CD14-positive monocyte (primary cell): ENCODE measurements at places on chromosomes 12 and 14. TPM values are rescaled to one million over a fixed set of nuclear protein-coding genes. Genes with fewer than 3 reads are reported as not detected.

DNA sequence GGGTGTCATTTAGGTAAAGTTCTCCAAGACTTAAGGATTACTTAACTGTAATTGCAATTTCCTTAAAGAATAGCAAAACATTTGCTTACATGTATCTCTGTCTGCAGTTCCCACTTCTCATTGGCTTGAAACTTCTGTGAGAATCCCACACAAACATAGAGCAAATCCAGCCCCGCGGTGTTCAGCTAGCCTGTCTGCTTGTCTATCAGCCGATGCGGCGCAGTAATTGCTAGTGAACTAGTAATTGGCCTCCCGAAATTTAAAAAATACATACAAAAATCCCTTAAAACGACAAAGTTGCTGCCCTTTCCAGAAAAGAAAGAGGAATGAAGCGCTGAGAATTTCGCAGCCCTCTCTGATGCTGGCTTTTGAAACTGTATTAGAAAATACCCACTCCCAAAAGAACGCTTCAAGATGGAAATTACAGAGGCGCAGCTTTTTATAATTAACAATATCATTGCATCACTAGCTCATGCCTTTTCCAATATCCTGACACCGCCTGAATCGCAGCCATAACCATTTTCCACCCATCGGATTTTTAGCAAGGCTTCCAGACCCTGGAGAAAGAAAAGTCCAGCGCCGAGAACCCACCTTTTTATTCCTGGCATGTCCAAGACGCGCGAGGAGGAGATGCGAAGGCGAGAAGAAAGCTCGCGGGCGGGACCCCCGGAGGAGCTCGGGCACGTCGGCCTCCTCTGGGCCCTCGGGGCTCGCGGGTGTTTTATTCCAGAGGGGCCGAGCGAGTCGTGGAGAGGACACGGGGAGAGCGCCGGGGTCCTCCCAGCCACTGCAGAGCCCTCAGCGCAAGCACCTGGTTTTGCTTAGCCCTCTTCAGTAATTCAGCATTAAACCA, 646 bp downstream of the FBLN5 start:
- H3K27ac ChIP-seq: no peak overlapping the region
- no peak for DNase-seq
- peaks cover 16% of the 10 kb centered on the region for H3K27me3 ChIP-seq
- H3K4me1 ChIP-seq: peaks cover 18% of the 10 kb centered on the region
- no peaks in the 10 kb centered on the region for H3K36me3 ChIP-seq

DNA sequence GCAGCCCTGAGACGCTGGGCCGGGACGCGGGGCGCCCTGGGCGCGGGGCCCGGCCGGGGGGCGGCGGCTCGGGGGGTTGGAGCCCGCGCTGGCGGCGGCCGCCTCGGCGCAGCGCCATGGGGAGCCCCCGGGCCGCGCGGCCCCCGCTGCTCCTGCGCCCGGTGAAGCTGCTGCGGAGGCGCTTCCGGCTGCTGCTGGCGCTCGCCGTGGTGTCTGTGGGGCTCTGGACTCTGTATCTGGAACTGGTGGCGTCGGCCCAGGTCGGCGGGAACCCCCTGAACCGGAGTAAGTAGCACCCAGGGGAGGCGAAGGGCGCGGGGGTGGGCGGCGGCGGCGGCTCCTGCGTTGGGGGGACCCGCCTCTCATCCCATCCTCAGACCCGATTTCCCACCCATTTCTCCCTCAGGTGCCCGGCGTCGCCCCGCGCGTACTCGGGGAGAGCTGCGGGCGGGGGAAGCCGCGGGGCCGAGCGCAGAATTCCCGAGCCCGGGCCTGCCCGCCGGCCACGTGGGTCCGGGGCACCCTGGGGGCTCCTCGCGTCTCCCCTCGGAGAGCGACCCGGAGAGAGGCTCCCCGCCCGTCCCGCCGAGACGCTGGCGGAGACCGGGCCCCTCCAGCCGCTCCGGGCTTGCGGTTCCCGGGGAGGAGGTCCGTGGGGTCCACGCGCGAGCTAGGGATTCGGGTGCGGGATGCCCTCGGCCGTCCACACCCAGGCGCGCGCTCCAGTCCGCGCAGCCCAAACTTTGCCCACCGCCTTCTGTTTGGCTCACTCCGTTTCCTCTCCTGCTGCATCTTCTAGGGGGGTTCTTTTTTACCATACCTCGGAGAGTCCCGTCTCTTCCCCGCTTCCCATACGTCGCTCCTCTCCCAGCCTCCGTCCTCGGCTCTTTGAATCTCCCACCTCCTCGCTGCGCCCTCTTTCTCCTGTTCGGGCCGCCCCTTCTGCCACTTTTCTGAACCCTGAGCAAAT, 807 bp downstream of the B4GALNT3 start:
- peak overlapping the region; percentile 36 for H3K4me3 ChIP-seq
- H3K27me3 ChIP-seq: peaks cover 48% of the 10 kb centered on the region

- H3K27me3 ChIP-seq: no peaks in the 10 kb centered on the region
- no peak overlapping the region for H3K27ac ChIP-seq
- no peaks in the 10 kb centered on the region for H3K36me3 ChIP-seq
- no peak for DNase-seq
- H3K4me3 ChIP-seq: no peak overlapping the region
Observed at GRCh38 chr12:130948751-130949150, 5.0 kb upstream of the ADGRD1 start.

- no peak overlapping the region for H3K27ac ChIP-seq
- H3K4me3 ChIP-seq: no peak overlapping the region
- peaks cover 33% of the 10 kb centered on the region for H3K4me1 ChIP-seq
- no peaks in the 10 kb centered on the region for H3K36me3 ChIP-seq
Observed at GRCh38 chr12:111828338-111828979, 13.6 kb upstream of the MAPKAPK5 start.

DNA sequence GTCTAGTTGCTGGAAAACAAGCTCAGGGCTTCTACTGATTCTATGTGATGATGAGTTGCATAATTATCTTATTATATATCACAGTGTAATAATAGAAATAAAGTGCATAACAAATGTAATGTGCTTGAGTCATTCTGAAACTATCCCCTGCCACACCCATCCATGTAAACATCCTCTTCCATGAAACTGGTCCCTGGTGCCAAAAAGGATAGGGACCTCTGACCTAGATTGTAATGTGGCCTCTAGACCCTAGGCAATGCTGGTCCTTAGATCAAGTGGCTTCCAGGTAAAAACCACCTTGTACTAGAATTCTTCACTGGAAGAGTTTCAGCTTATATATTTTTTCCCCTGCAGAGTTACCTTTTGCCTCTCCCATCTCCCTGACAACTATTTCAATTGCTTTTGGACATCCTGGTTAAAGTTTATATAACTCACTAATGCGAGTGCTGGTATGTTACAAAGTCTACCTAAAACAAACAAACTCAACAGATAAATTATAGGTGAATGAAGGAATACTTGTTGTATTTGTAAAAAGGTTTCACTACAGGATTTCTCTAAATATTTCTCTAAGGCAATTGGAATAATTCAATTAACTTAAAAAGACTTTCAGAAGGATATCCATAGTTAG, 462.5 kb downstream of the NAV3 start:
- no peaks in the 10 kb centered on the region for H3K36me3 ChIP-seq
- H3K27ac ChIP-seq: no peak overlapping the region
- no peaks in the 10 kb centered on the region for H3K4me1 ChIP-seq
- DNase-seq: no peak
- H3K4me3 ChIP-seq: no peak overlapping the region

DNA sequence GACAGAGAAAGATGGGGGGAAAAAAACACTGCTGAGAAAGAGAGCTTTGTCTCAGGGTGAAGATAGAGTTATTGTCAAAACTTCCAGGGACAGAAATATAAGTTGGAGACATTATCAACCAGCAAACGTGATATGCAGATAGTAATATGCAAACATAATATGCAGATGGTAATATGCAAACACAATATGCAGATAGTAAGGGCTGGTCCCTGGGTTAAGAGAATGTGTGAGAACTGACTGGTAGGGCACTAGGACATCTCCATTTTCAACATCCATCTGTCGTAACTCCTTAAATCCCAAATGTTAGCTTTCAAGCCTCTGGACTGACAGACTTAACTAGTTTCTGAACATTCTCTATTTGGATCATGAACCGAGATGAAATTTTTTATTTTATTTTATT, 32.2 kb downstream of the SNRPF start:
- no peaks in the 10 kb centered on the region for H3K27me3 ChIP-seq
- H3K4me1 ChIP-seq: no peaks in the 10 kb centered on the region
- DNase-seq: no peak

DNA sequence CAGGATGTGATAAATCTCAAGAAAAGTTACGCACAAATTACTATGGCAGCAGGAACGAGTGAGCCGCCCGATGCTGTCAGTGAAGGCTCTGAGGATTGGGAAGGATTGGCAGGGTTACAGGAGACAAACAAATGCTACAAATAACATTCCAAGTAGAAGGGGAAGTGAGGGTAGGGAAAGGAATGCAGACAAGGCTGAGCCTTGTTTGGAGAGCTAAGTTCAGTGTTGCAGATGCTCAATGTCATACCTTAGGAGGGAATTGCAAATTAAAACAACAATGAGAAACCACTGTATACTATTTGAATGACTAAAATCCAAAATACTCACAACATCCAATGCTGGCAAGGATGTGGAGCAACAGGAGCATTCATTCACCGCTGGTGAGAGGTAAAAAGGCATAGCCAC, 1.3 kb downstream of the CLEC9A start:
- no peaks in the 10 kb centered on the region for H3K27me3 ChIP-seq
- H3K36me3 ChIP-seq: no peaks in the 10 kb centered on the region
- H3K4me3 ChIP-seq: no peak overlapping the region
- peaks cover 31% of the 10 kb centered on the region for H3K4me1 ChIP-seq

GRCh38 chr12:114757684-114758325, 73.8 kb upstream of the TBX3 start:
- no peaks in the 10 kb centered on the region for H3K36me3 ChIP-seq
- H3K27ac ChIP-seq: no peak overlapping the region
- H3K4me1 ChIP-seq: no peaks in the 10 kb centered on the region
- no peaks in the 10 kb centered on the region for H3K27me3 ChIP-seq
- DNase-seq: no peak
- no peak overlapping the region for H3K4me3 ChIP-seq

DNA sequence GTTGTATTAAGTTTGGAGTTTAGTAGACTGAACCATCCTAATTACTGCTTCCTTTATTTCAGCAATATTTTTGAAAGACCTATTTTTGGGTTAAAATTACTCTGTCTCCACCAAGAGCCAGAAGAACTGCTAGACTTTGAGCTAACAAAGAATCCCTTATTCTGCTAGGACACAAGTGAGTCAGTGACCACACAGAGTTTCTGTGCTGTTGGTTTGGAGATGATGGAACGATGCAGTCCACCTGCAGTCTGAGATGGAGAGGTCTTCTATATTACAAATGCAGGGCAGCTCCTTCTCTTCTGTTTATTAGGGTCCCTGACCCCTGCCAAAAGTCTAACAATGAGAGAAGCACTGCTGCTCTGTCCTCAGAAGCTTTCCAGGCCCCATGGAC, 6.7 kb upstream of the STXBP6 start:
- no peaks in the 10 kb centered on the region for H3K4me1 ChIP-seq
- no peak overlapping the region for H3K27ac ChIP-seq
- DNase-seq: no peak
- H3K36me3 ChIP-seq: no peaks in the 10 kb centered on the region
- peaks cover 18% of the 10 kb centered on the region for H3K27me3 ChIP-seq

- DNase-seq: no peak
- peaks cover 50% of the 10 kb centered on the region for H3K4me1 ChIP-seq
- H3K27me3 ChIP-seq: no peaks in the 10 kb centered on the region
- no peak overlapping the region for H3K4me3 ChIP-seq
- peaks cover 36% of the 10 kb centered on the region for H3K36me3 ChIP-seq
- no peak overlapping the region for H3K27ac ChIP-seq
Observed at GRCh38 chr12:95130096-95130495, 56.7 kb upstream of the NR2C1 start.

- no peaks in the 10 kb centered on the region for H3K27me3 ChIP-seq
- no peak overlapping the region for H3K27ac ChIP-seq
- H3K36me3 ChIP-seq: peaks cover 8% of the 10 kb centered on the region
- no peak for DNase-seq
- no peaks in the 10 kb centered on the region for H3K4me1 ChIP-seq
- no peak overlapping the region for H3K4me3 ChIP-seq
Observed at GRCh38 chr12:10873378-10873777, 10.7 kb downstream of the PRH1 start.

DNA sequence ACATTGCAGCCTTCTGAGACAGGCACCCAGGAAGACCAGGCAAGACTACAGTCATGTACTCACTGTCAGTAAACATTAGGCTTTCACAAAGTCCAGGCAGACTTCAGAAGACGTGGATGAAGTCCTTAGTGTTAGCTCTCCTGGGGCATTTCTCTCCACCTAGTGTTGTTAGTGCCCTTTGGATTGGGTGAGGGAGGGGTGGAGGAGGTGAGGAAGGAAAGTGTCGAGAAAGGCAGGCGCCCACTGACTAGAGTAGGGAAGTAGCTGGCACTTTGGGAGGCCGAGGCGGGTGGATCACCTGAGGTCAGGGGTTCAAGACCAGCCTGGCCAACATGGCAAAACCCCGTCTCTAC, 20.2 kb downstream of the TMEM229B start:
- no peak overlapping the region for H3K4me3 ChIP-seq
- no peak overlapping the region for H3K27ac ChIP-seq
- H3K4me1 ChIP-seq: no peaks in the 10 kb centered on the region
- no peaks in the 10 kb centered on the region for H3K27me3 ChIP-seq

DNA sequence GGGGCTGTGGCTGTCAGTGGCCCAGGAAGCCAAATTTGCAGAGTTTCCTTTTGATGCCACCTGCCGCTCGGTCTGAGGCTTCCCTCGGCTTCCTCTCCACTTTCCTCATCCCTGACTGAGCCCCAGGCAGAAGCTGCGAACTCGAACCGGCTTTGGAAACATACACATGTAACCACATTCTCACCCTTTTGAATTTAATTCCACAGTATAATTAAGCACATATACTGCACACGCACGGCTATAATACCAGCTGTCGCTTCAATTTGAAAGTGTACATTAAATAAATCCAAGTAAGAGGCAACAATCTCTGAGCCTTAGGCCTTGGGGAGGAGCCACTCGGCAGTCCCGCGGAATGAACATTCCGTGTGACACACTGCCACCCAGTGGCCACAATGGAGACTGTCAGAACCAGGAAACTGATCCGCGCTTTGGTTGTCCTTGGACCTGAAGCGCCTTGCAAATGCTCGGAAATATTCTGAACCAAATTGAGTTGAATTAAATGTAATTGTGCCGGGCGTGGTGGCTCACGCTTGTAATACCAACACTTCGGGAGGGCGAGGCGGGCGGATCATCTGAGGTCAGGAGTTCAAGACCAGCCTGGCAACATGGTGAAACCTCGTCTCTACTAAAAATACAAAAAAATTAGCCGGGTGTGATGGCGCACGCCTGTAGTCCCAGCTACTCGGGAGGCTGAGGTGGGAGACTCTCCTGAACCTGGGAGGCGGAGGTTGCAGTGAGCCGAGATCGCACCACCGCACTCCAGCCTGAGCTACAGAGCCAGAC, 117.9 kb upstream of the TMPO start:
- H3K36me3 ChIP-seq: no peaks in the 10 kb centered on the region
- H3K27me3 ChIP-seq: no peaks in the 10 kb centered on the region
- H3K27ac ChIP-seq: no peak overlapping the region
- peak overlapping the region; percentile 25 for H3K4me3 ChIP-seq

Gene TEX22
- polyA plus RNA-seq: 1.5 and 2.2 TPM in 2 replicates

Gene WNT1
- not detected for polyA plus RNA-seq

Gene ITPK1
- polyA plus RNA-seq: 63.0 TPM

Gene OR4K17
- polyA plus RNA-seq: not detected
